ENCODE measurements at places on chromosomes 6 and 20.

DNA sequence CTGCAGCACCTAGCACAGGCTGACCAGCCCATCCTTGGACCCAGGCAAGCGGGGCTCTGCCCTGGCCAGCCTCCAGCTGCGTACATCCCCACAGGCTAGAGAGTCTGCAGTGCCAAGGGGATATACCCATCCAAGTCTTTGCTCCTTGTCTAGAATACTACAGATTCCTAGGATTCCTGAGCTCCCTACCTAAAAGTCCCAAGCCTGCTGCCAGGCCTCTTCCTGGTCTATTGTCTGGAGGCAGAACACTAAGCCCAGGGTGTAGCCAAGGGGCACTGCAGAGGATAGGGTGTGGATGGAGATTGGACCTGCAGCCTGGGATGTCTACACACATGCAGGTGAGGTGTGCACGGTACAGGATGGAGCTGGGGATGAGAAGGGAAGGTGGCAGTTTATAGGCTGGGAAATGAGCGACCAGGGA, 90.0 kb upstream of the SIRPA start:
- peak; percentile 36 for DNase-seq

DNA sequence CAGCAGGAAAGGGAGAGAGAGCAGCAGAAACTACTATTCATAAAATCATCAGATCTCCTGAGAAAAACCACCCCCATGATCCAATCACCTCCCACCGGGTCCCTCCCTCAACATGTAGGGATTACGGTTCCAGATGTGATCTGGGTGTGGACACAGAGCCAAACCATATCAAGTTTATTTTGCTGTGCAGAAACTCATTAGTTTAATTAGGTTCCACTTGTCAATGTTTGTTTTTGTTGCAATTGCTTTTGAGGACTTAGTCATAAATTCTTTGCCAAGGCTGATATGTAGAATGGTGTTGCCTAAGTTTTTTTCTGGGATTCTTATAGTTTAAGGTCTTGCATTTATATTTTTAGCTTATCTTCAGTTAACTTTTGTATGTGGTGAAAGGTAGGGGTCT, 422.0 kb upstream of the HS3ST5 start:
- no peak for DNase-seq

DNA sequence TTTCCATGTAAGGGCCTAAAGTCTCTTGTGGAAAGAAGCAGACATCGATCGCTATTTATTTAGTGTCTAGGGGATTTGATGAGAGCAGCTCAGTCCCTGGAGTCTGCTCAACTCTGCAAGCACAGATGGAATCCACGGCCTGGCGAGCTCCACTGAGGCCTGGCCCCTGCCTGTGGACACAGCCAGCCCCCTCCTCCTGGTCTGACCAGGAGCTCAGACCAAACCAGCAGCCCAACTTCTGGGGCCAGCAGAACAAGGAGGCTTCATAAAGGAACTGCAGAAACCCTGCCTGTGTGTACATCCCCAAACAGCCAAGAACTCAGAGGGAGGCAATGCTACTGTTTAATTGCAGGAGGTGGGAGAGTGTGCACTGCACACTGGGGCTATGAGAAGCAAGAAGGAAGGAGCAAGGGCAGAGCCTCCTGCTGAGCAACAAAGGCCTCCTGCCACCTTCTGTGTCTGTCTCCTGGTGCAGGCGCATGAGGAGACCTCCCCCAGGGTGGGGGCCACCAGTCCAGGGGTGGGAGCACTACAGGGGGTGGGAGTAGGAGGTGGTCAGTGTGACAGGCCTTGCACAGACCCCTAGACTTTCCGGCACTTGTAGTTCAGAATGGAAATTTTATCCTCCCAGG, 3.8 kb downstream of the CST5 start:
- no peak for DNase-seq

- DNase-seq: no peak
Observed at GRCh38 chr20:19016140-19016497, 196.3 kb upstream of the SLC24A3 start.

- DNase-seq: no peak
Observed at GRCh38 chr20:60467771-60468170, 509.5 kb downstream of the CDH26 start.

DNA sequence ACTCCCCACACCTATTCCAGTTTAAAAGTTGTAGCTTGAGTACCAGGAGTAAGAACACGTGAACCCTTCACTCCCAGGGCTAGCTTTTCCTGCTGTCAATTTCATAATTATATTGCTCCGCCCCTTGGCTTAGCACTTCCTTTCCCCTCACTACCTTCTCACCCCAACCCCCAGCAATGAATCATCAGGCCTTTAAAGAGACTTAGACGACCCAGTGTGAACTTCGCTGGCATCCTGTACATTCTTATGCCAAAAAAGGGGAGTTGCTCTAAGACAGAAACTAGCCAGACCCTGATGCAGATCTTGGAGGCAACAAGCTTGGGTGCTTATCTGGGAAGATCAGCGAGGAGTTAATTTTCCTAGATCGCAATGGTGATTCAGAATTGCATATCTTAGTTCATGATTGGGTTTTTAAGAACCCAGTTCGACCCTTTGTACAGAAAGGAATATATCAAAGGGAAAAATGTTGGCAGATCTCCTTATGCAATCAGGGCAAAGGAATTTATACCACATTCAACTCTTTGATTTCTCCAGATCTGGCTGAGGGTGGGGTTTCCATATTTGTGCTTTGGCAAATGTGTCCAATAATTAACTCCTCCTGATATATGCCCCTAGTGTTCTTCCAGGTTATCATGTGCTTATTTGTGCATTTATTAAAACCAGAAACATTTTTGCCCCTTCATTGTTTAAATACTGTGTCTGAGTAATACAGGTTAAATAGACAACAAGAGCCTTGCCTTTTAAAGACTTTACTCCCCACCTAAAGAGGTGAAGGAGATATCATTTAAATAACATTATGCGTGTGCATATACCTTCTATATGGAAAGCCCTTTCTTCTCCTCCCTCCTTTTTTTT, 8.1 kb upstream of the ATXN1 start:
- peak; percentile 91 for DNase-seq

DNA sequence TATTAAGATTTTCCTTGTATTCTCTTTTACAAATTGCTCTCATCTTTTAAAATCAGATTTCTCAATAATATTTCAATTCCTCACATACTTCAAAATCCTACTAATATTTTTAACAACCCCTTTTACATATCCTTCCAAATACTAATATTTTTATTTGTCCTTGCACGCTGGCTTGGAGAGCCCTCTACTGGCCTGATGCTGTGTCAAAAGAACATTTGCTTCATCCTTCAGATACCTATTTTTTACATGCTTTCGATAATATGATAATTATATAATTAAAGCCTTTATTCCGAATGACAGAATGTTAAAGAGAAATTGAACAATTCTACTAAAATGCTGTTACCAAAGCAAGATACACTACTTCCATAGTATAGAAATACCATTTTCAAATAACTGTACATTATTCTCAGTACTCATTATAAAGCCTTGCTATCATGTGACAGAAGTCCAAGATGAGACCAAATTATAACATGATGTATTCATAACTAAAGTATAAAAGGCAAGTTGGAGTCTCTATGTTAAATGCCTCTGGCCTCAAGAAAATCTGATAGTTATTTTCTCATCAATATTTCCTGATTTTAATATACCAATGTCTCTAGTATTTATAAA, 39.0 kb upstream of the PLN start:
- DNase-seq: peak; percentile 33

DNA sequence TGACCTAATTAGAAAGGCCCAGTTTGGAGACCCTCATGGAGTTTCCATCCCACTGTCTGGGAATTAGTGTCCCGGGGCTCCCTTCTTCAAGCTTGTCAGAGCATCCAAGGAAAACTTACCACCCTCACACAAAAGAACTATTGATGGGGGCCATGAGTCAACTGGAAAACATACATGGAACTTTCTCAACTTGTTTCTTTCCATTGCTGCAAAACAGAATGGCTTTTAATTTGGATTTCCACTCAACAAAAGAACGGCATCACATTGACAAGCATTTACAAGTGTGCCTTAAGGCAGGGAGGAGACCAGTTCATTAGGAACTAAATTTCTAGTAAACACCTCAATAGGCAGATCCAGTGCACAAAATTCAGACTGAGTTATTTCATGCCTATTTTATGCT, 289.1 kb upstream of the PREP start:
- no peak for DNase-seq

GRCh38 chr6:105593805-105594671, 191.2 kb upstream of the PREP start:
- DNase-seq: peak; percentile 72

DNA sequence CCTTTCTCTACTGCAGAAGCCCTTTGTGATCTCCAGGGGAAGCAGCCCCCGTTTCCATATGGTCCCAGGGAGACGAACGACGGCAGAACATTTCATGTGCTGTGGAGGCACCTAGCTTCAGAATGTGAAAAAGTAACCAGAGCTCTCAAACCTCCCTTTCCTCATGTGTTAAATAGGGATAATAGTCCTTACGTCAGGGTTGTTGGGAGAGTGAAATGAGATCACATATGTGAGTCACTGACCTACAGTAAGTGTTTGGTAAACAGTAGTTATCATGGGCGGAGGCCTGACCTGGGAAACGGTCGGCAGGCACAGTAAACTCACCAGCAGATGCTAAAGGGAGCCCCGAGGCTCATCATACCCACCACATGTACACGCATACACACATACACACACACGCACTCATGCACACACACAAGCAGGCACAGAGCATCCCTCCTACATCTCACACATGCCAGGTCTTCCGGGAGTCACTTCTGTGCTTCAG, 89.7 kb downstream of the LY86 start:
- DNase-seq: peak; percentile 42

DNA sequence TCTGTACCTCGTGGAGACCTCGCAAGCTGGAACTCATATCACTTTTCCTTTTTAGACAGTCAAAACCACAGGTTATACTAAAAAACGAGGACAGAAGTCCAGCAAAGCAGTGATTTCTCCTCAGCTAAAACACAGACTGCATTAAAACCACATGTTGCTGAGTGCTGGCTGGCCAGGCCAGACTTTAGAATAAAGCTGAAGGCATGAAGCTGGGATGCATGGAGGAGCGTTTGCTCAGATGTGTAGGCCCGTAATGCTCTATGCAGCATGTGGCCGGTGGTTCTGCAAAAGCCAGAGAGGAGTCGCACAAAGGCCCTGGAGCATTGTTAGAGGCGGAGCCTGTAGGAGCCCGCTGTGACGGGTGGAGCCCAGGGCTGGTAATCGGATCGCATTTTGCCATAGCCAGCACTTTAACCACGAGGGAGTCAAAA, 83.6 kb downstream of the SMOC2 start:
- DNase-seq: no peak

GRCh38 chr6:41072836-41073202, at the start of gene NFYA:
Gene NFYA (plus strand): TSS chr6:41072974. CDS start chr6:41079090, 6,116 bp downstream.
- no peak for DNase-seq

DNA sequence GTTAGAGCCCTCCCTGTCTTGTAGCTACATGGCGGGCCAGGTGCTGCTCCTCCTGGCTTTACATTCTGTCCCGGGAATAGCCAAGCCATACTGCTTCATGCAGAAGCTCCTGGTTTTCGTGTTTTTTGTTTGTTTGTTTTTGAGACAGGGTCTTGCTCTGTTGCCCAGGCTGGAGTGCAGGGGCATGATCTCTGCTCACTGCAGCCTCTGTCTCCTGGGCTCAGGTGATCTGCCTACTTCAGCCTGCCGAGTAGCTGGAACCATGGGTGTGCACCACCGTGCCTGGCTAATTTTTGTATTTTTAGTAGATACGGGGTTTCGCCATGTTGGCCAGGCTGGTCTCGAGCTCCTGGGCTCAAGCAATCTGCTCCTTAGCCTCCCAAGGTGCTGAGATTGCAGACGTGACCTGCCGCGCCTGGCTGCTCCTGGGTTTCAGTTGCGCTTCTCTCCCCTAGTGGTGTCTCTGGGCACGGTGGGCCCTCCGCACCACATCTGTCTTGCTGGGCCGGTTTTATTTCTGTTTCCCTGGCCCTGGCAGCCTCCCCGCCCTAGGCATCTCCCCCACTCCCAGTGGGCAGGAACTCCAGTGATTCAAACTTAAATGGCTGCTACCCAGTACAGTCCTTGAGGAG, 12.9 kb downstream of the CDYL start:
- DNase-seq: no peak

- DNase-seq: no peak
Observed at GRCh38 chr6:118768904-118769325, 117.5 kb upstream of the CEP85L start.

DNA sequence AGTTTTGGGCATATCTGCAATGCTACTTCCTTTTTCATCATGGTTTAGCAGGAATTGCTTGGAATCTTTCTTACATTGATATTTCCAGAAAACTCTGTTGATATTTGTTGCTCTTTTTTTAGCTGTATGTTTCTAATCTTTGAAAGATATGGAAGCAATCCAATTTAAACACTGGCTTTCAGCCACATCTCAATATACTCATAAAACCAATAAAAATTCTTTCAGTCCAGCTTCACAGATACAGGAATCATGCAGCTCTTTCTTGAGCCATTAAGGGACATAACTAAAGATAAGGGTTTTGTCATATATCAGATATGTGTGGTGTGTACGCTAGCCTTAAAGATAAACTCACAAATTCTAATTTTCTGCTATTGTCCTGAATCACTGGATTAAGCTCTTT, 47.4 kb downstream of the PKIB start:
- DNase-seq: no peak

DNA sequence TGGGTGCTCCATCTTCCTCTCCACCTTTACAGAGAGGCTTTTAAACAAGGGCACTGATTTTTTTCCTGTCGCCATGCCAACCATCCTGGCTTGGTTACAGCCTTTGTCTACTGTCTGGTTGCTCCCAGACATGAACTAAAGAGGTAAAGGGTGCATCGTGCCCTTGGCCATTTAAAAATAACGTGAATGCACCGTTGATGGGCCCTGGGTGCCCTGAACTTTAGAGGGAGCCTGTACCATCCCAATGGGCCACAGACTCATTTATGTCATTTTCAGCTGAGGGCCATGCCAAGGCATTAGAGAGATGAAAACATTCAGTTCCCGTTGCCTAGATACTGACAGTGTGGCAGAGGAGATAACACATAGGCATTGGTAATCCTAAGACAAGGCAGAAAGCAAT, 23.3 kb downstream of the TMC2 start:
- no peak for DNase-seq
